ENCODE measurements at places on chromosomes 2 and 18.
A peak's percentile ranks its signal among the peaks of the same experiment; 100 is the strongest.

GRCh38 chr2:110837446-110838409 lies 105.4 kb downstream of the ACOXL start:
- no peak for DNase-seq

DNA sequence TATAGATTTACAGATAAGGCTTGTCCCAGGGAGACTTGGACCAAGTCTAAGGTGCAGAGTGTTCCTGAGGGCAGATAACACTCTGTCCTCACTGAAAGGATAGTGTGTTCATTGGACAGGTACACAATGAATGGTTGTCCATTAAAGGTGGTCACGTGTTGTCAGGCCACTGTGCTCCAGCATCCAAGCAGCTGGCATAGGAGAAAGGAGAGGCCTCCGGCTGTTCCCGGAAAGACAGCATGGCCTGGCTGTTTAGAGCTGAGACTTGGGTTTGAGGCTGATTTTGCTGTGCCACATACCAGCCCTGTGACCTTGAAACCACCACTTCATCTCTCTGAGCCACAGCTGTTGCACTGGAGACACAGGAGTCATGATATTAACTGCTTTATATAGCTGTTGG lies 19.6 kb upstream of the SULT1C3 start:
- no peak for DNase-seq

GRCh38 chr2:39875182-39875913 lies 96.3 kb upstream of the THUMPD2 start:
- no peak for DNase-seq

DNA sequence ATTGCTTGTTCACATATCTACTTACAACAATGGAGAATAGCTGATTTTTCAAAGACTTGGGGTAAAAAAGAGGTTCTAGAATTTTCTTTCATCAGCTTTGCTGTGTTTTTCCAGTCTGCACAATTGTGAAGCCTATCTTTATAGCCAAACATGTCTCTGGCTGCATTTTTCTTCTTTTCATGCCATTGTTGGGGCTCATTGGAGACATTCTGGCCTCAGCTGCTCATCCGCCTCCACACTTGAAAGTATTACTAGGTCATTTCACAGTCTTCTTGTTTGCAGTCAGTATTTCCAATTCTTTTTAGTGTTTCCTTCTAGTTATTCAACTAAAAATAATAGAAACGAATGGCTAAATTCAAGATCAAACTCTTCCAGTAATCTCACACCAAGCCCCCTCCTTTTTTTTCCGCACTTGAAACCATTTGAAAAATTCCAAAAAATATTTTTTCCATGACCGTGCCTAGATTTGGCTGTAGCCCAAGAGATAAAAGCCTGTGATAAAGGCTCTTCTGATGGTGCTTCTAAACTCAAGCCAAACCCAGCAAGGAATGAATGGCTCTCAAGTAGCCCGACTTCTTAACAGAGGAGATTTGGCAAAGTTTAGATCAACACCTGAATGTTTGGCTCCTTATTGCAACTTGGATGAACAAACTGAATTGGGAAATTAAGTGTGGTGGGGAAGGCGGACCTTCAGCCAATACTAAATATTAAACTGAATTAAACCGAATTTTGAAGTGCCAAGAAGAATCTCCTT lies 103.4 kb downstream of the NRP2 start:
- DNase-seq: no peak

DNA sequence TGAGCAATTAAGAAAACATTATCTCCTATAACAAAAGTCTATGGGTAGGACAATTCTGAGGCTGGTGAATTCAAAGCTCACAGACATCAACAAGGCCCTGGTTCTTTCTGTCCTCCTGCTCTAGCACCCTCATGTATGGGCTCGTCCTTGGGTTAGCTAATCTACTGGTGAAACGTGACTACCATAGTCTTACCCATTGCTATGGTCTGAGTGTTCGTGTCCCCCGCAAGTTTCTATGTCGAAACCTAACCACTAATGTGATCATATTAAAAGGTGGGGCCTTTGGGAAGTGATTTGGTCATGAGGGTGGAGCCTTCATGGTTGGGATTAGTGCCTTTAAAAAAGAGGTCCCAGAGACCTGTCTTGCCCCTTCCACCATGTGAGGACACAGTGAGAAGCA lies 564.7 kb downstream of the TNS1 start:
- no peak for DNase-seq

DNA sequence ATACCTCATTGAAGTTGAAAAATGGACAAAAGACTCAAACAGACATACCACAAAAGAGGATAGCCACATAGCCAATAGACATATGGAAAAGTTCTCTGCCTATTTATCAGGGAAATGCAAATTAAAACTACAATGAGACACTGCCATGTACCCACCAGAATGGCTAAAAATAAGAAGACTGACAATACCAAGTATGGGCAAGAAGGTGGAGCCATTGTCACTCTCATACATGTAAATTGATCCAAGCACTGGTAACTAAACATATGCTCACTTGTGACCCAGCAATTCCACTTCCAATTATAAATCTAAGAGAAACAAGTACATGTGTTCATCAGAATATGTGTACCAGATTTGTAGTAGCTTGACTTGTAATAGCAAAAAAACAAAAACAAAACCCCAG lies 4.6 kb downstream of the LOXHD1 start:
- DNase-seq: no peak

DNA sequence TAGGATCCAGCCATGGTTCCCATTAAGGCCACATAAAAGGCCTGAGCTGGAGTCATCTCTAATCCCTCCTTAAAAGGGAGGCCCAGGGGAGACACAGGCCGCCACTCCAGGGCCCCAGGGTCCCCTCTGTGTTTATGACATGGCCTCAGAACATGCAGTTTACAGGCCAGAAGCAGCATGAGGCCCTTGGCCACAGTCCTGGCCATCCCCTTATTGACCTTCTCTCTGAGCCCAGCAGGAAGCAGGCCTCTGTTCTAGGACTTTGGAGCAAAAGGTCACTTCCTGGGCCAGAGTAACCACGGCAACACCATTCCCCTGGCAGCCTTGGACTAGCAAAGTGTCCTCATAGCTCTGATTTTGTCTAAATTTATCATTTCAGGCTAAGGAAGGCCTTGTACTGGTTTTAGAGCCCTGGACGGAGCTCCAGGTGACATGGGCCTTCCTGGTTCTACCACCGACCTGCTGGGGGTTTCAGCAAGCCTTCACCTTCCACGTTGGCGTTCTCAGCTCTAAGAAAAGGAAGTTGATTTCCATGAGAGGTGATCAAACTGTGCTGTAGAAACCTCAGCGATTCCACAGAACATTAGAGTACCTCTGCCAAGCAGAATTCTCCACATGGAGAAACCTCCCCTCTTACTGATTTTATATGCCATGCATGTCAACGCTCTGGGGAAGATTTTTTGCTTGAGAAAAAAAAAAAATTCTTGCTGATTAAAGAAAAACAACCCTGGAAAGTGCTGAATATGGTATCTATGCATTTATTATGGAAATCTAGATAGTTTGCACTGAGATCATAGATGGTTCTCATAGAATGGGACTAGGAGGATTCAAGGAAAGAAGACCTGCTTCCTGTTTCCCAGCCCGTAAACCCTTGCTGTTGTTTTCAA lies 53.7 kb downstream of the HS1BP3 start:
- DNase-seq: no peak

DNA sequence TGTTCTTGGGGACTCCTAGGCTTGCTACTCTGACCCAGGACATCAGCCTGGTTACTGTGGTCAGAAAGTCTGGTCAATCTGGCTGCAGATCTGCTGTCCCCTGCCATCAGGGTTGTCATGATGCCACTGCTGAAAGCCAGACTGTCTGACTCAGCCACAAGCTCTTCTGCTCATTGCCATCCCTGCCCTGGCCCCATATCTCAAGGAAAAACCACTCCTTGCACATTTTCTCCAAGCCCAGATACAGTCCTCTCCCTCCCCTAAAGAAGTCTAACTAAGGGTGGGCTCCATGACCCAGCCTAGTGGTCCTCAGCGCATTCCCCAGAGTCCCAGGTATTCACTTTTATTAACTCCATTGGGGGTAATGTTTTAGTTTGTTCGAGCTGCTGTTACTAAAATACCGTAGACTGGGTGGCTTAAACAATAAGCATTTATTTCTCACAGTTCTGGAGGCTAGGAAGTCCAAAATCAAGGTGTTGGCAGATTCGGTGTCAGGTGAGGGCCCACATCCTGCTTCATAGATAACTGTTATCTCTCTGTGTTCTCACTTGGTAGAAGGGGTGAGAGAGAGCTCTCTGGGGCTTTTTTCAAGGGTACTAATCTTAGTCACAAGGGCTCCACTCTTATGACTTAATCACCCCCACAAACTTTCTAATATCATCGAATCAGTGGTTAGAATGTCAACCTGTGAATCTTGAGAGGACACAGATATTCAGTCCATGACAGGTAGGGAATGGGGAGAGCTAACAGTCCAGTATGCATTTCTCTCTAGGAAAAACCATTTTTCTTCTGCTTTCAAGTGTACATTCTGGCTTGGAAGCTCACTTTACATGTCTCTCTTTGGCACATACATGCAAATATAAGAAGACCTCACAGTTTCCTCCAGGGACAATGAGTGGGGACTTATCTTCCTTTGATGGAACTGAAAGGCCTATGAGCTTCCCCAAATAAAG lies 94.8 kb upstream of the CXCR4 start:
- DNase-seq: peak; percentile 18

GRCh38 chr2:181886192-181886591 lies 5.3 kb upstream of the ITPRID2 start:
- DNase-seq: no peak

DNA sequence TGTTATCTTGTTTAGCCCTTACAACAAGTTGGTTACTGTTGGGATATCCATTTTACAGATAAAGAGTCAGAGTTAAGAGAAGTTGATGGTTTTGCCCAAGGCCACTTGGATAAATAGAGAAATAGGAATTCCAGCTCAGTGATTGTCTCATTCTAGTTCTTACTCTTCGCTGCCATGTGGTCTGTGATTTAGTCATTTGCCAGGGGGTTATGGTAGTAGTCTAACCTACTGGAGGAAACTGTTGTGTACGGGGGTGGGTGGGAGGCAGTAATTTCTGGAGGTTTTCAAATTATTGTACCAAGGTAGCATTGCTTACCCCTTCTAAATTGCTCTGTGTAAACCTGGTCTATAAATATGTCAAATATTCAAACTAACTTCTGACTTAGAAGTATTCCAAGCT lies 110.4 kb downstream of the MAP2 start:
- DNase-seq: no peak

GRCh38 chr2:30786923-30787685 lies 20.1 kb downstream of the CAPN13 start:
- no peak for DNase-seq

GRCh38 chr2:231745303-231746038 lies 35.6 kb downstream of the PDE6D start:
- DNase-seq: no peak

- no peak for DNase-seq
These were observed at the start of gene ANKRD53 for GRCh38 chr2:70978341-70979179. ANKRD53 (plus strand) TSS chr2:70978630; CDS start chr2:70978646, 16 bp downstream.

DNA sequence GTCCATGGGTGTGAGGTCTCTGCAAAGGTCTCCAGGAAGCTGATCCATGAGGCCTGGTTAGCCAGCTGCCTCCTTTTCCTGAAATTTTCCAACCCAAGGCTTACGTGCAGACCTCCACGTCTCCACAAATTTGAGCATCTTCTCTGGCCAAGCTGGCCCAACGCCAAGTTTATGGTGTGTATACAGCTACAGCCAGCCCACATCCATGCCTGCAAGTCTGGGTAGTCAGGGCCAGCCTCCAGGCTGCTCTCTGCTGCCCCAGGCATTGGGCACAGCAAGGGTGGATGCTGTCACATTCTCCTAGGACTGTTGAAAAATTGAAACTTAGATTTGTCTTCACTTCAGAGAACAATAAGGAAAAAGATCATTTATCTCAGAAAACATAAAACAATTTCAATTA lies 525.5 kb upstream of the CHAC2 start:
- no peak for DNase-seq

DNA sequence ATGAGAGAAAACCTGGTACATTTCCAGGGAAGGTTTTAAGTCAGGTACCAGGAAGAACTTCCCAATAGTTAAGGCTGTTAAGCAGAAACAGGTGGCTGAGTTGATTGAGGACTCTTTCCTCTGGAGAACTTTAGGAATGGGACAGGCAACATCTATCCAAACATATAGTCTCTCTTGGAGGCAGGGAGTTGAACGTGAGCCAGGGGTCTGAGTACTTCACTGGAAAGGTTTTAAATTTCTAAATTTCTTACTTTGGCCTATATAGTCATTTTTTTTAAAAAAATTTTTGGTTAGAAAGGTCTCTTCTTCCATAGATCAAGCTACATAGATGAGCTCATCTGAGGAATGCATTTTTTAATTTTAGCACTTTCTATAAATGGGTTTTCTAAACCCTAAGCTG lies 261.4 kb upstream of the TCF4 start:
- DNase-seq: no peak

DNA sequence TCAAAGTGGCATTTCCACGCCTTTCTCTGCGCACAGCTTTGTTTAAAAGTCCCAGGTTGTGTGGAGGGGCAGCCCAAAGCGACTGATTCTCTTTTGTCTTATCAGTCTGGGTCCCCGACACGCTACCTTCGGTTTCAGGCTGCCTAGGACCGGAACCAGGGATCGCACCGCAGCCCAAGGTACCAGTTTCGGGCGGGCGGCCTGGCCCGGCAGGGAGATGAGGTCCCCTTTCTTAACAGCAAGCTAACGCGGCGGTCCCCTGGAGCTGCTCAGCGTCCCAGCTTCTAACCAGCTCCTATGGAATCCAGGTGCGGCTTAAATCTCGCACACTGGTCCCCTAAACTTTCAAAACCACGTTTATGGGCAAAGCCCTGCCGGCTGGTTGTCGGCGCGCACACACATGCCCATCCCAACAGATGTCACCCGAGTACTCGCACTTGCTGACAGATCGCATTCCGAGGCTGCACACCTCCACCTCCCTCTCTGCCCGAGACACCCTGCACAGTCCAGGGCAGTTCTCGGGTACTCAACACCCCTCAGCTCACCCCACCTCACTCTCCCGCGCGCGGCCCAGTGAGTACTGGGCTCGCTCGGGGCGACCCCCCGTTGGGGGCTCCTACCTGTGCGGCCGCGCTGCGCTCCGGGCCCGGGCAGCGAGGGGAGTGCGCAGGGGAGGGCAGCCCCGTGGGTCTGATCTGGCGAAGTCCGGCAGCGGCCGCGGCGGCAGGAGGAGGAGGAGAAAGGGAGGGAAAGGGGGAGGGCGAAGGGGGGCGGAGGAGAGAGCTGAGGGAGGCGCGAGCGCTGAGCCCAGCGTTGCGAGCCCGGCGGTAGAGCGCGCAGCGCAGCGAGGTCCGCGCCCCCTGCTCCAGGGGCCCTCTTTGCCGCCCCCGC lies at the start of gene EFEMP1:
Gene EFEMP1, minus strand, starts transcription at position 692 of the 891 bp plus-strand sequence. CDS start 1,342 bp downstream, outside the sequence.
- no peak for DNase-seq

DNA sequence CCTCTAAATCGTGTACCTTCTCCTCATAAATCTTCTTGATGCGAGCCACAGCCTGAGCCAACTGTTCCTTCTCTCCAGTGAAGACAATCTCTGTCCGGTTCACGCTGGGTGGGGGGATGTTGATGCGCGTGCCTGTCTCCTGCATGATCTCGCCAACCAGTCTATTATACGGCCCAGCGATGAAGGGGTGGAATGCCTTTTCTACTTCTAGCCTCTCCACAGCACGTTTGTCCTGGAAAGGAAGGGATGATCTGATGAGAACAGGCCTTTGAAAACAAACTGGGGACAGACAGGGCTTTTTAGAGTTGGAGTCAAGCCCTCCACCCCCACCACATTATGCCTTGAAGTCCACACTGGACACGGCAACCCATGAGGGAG lies 59.3 kb downstream of the HDLBP start:
- DNase-seq: no peak

- DNase-seq: no peak
These were observed 88.2 kb downstream of the NCOA1 start for GRCh38 chr2:24579053-24579803.

Measured in stimulated activated CD8-positive, alpha-beta memory T cell treated with anti-CD3 and anti-CD28 coated beads, Interleukin-15, amount 100 ng/mL, for 48 hours (primary cell).